Liver (tissue), 10 donors: ENCODE measurements at places on chromosomes 16 and 17.

DNA sequence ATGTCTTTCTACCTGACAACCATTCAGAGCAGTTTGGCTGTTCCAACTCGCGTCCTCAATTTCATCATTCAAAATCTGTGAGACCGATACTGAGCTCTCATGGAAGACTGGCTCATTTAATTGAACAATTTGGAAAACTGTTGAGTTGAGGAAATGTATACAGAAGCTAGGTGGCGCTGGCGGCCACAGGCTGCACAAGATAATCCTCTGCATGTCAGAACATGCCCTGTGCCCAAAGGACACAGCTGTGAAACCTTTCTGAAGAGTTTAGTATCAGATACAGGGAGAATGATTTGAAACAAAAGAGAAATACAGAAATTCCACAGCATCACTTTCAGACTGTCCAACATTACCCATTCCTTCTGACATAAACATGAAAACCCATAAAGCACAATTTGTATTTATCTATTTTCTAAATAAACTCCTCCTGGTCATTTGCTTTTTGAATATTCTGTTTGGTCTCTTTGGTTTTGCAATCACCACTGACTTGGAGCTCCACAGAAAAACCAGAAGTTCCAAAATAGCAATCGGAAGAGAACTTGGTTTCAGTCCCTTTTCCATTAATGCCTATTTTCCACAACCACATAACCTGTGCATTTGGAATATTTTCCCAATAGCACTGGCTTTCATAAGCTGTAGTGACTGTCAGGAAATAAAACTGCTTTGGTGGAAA is 192.8 kb downstream of the MAP2K6 start:
- DNase-seq = peak; percentile 44

- DNase-seq = peak; percentile 77
These were observed 26.0 kb upstream of the HNF1B start for GRCh38 chr17:37770631-37771518.

- no peak for DNase-seq
These were observed 8.2 kb downstream of the TMEM106A start for GRCh38 chr17:43219746-43220380.

DNA sequence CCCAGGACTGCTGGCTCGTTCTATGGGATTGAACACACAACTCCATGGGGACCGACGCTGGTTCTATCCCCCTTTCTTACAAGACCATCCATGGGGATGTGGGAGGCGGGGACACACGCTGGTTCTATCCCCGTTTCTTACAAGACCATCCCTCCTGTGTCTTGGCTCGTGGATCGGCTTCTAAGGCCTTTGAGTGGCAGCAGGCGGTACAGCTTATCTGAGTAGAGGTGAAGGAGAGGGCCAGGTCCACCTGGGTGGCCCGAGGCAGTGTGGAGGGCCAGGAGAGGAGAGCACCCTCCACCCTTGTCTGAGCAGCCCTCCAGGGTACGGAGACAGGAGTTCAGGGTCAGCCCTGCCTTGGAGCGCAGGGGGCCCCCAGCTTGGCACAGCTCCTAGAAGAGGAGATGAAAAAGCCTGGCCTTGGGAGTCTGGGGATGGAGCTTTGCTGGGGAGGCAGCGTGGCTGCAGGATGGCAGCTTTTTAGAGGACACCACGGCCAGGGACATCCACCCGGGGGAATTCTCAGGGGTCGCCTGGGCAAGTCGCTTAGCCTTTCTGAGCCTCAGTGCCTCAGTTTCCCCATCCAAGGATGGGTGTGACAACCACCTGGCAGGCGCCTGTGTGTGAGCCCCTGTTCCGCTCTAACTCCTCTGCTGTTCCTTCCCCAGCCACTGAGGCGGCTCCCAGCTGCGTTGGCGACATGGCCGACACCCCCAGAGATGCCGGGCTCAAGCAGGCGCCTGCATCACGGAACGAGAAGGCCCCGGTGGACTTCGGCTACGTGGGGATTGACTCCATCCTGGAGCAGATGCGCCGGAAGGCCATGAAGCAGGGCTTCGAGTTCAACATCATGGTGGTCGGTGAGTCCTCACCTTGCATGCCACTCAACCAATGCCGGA is 341.0 kb downstream of the SEC14L1 start:
- DNase-seq = no peak

DNA sequence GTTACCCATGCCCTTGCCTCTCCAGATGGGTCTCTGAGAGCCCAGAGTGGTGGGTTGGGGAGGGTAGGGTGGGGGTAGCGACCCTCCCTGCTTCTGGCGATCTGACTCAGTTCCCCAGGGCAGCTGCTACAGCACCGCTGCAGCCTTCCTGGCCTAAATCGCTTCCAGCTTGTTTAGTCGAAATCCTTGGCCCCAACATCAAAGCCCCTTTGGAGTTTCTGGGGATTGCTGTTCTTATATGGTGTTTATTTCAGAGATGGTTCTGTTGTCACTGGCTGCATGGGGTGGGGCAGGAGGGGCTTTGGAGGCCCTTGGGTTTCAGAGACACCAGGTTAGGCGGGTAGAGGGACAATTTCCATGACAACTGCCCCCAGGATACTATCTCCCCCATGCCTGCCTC is 35.9 kb downstream of the FZD2 start:
- no peak for DNase-seq

GRCh38 chr16:54654429-54654828 is 276.2 kb upstream of the IRX5 start:
- DNase-seq = no peak

DNA sequence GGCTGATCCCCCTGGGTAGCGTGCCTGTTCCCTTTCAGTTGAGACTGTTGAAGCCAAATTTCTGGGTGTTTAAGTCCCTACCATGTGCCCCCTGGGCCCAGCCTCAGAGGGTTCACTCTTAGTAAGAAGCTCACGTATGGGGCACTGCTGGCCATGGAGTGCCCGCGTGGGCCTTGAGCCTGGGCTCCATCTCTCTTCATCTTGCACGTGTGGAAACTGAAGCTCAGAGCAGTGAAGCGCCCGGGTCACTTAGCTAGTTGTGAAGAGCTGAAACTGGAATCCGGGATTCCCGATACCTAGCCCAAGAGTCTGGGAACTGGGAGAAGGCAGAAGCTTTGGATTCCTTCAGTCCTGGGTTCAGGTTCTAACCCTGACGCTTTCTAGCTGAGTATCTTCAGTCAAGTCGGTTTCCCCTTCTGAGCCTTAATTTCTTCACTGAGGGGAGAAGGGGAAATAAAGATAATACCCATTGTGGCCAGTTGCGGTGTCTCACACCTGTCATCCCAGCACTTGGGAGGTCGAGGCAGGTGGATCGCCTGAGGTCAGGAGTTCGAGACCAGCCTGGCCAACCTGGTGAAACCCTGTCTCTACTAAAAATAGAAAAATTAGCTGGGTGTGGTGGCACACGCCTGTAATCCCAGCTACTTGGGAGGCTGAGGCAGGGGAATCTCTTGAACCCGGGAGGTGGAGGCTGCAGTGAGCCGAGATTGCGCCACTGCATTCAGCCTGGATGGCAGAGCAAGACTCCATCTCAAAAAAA is 103.9 kb downstream of the OR1D5 start:
- no peak for DNase-seq

GRCh38 chr17:17906418-17907215 is 65.6 kb downstream of the TOM1L2 start:
- no peak for DNase-seq

DNA sequence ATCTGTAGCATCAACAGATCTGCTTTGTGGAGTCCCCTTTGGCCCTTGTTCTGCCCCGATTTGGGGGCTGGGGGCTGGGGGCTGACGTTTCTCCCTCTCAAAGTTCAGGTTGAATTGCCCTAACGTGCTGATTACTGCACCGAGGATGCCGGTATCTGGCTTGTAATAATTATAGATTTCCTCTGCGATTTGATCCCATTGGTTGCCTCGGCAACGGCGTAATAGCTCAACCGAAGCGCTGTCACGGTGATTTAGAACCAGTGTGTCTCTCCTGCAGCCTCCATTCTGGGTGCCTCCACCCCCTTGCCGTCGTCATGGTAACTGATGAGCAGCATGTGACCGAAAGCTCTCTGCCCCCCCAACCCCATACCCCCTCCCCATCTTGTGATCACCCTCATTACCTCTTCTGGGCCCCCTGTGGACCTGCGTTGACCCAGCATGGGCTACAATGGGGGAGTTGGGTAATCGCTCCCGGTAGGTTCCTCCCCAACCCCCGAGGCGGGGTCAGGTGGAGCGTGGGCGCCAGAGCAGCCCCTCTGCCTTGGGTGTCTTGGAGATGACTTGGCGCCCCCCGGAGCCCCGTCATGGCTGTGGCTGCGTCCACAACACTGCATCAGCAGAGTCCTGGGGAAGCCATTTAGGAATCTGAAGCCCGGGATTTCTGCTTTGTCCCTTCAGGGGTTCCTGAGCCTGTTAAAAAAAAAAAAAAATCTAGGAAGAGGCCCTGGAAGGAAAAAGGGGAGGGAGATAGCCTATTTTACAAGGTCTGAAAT is 38.4 kb downstream of the ABAT start:
- DNase-seq = no peak

GRCh38 chr16:50467559-50467942 is 80.6 kb upstream of the NKD1 start:
- DNase-seq = no peak

- DNase-seq = peak; percentile 81
These were observed 29.3 kb downstream of the MXRA7 start for GRCh38 chr17:76681222-76682137.

- DNase-seq = no peak
These were observed 7.0 kb upstream of the CBFA2T3 start for GRCh38 chr16:88983771-88984687.

- DNase-seq = no peak
These were observed 292.0 kb downstream of the MAP2K4 start for GRCh38 chr17:12312692-12313091.

- no peak for DNase-seq
These were observed 177.3 kb downstream of the SEC14L1 start for GRCh38 chr17:77318021-77318420.

DNA sequence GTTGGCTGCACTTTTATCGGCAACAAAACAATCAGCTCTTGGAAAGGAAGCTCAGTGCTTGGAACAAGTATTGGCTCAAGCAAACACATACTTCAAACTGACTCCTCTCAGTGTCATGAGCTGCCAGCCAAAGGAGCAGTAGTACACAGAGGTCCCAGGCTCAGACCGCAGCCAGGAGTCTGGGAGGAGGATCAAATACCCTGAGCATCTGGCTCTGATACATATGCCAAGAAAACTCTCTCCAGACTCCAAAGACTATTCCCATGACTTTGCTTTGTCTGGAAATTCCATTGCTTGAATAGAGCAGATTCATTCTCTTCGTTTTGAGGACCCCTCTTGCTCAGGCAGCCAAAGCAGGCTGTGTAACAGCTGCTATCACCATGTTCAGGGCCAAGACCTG is 501.6 kb upstream of the PSMD7 start:
- DNase-seq = no peak

DNA sequence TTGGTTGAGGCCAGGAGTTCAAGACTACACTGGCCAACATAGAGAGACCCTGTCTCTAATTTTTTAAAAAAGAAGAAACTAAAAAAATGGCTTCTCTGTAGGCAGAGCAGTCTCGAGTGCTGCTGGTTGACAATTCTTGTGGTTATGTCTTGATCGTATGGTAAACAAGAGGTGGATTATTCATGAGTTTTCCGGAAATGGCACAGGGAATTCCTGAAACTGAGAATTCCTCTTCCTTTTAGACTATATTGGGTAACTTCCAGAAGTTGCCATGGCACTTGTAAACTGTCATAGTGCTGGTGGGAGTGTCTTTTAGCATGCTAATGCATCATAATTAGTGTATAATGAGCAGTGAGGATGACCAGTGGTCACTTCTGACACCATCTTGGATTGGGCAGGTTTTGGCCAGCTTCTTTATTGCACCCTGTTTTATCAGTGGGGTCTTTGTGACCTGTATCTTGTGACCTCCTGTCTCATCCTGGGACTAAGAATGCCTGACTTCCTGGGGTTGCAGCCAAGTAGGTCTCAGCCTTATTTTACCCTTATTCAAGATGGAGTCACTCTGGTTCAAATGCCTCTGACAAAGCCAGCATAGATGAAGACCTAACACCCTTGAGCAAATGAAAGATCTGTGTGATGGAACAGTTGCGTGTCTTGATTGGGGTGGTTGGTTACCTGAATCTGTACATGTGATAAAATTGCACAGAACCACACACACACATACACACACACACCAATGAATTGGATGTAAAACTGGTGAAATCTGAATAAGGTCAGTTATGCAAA is 30.2 kb downstream of the BMERB1 start:
- no peak for DNase-seq

DNA sequence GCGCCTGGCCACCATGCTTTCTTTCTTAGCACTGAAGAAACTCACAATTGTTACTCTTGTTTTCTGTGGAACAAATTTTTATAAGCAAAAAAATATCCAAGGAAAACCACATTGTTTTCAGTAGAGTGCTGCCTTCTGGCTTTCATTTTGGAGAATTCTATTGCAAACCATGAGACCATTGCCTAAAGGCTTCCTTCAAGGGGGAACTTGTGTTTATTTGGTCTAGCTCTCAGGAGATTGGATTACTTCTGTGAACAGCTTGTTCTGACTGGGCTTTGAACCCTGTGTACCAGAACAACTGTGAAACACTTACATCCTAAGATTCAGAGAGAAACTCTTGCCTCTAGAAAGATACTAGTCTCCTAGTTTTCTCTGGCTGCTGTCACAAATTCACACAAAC is 32.1 kb downstream of the TOM1L1 start:
- DNase-seq = no peak
